Mesothelial cell of epicardium (in vitro differentiated cells): ENCODE measurements at places on chromosomes 16 and 17. TPM values are rescaled to one million over a fixed set of nuclear protein-coding genes. Genes with fewer than 3 reads are reported as not detected.

The ARHGDIG gene
- total RNA-seq, result 3.6 to 4.8 TPM (median 4.7 TPM) in 3 replicates

The DNAH17 gene
- 0.14 to 0.87 TPM (median 0.22 TPM) in 3 replicates for total RNA-seq

The PPY gene
- not detected in 3 replicates for total RNA-seq

The NEUROD2 gene
- total RNA-seq, result 0.09 TPM in 1 of 3 replicates, not detected in the others

DNA sequence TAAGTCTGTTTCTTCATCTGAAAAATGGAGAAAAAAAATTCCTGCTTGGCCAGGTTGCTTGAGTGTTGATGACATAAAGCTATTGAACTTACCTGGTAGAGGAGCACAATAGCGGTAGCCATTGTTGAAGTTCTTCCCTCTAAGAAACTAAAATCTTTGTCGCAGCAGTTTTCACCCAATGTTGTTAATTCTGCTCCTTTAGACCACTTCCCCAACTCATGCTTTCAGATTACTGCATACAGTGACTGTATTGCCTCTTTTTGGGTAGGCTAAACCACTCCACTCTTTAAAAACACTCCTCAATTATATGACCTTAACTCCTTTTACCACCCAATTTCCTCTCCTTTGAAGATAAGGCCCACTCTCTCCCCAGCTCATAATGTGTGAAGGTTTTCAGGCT is 35.7 kb upstream of the CCL2 start:
- no peaks in the 10 kb centered on the region for H3K4me1 ChIP-seq
- DNase-seq, result no peak
- H3K36me3 ChIP-seq, result no peaks in the 10 kb centered on the region

DNA sequence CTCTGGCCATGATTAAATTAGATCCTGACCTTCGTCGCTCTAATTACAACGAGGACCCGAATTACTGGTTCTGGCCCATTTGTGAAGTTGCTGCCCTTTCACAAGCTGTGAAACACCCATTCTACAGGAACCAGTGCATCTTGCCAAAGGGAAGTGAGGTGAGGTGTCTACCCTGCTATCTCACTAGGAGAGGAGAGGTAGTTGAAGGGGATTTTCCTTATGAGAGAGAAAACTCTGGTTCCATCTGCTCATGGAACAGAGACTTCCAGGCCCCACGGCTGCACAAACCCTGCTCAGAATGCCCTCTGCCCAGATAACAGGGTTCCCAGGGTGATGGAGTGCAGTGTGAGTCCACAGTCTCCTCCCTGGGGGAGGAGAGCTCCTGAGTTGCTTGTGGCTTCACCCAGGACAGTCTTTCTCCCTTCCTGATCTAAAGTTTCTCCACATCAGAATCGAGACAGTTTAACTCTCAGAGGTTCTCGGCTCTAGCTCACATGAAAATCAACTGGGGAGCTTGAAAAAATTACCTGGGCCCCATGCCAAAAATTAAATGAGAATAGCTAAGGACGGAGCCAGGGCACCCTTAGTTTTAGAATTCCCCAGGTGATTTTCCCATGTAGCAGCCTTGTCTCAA is 7.8 kb upstream of the SSTR2 start:
- peaks cover 25% of the 10 kb centered on the region for H3K4me1 ChIP-seq
- no peak overlapping the region for H3K4me3 ChIP-seq
- H3K36me3 ChIP-seq, result no peaks in the 10 kb centered on the region
- DNase-seq, result no peak
- peaks cover 28% of the 10 kb centered on the region for H3K27me3 ChIP-seq

- no peak overlapping the region for H3K4me3 ChIP-seq
- H3K36me3 ChIP-seq, result no peaks in the 10 kb centered on the region
- DNase-seq, result no peak
Observed at GRCh38 chr16:53511403-53512280, 8.6 kb upstream of the AKTIP start.
